ENCODE measurements at places on chromosomes 1 and 21.

DNA sequence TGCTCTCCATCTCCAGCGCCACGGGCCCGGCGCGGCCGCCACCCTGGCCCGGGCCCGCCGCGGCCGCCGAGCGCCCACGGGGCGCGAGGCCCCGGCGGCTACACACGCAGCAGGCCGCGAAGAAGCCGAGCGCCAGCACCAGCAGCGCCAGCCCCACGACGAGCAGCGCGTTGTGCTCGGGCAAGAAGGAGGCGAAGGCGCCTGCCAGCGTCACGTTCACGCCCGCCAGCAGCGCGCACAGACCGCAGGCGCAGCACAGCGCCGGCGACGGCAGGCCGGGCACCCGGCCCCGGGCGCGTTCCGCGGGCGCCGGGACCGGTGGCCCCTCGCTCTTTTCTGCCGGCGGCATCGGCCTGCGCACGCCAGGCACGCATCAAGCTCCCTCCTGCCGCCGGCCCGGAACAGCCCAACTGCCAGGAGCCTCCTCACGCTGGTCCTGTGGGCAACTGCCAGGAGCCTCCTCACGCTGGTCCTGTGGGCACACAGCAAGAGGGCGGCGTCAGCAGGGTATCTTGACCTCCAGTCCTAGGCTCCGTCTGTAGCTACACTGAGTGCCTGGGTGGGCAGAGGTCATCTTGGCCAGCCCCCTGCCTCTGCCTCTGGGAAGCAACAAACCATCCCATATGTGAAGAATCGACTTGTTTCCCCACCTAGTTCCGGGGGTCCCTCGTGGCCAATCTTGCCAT lies 18.1 kb downstream of the KNCN start:
- DNase-seq = peak; percentile 30

DNA sequence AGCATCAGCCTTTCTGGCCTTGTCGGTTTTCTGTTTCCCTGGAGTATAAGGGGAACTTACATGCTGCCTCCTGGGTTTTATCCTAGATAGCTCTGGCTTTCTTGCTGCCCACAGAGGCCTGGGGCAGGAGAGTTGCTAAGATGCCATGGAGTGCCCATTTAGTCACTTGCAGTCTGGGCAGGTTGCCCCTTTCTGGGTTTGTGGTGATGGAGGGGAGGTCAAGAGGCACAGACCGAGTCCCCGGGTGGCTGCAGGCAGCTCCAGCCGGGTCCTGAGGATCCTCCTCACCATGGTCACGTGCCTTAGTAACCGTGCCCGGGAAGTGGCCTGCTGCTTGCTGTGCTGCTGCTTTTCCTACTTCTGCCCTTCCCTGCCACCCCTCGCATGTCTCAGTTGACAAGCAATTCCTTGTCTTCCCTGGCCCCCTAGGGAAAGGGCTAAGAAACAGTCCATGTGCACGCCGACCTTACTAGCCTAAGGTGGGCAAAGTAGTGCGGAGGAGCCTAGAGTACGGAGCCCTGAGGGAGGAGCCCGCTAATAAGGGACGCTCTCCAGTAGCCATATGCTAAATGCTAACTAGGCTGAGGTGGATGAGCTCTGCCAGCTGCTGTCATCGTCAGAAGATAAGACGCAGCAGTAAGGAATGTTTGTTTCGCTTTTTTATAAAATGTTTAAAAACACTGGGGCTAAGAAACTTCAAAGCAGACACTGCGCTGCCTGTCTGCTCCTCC lies 34.8 kb downstream of the CLCA1 start:
- no peak for DNase-seq

GRCh38 chr1:119859647-119860046 lies 36.7 kb downstream of the ADAM30 start:
- peak; percentile 77 for DNase-seq

- no peak for DNase-seq
Measured at GRCh38 chr1:98735756-98736155, 74.2 kb downstream of the SNX7 start.

DNA sequence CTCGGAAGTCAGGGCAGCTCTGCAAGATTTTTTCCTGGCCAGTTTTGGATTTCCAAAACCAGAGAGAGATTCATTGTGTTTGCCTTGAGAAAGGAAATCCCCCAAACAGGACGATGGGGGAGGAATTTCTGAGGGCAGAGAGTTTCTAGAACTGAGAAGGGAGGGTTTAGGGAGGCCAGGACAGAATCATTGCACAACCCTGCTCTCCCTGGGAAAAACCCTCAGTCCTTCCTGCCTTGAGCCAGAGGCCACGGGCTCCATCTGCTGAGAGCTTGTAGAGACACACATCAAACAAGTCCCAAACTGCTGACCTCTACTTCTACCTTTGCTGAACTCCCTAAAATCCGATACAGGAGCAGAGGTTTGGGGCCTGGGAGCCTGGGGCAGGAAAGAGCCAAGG lies 99.7 kb downstream of the NMNAT2 start:
- DNase-seq = peak; percentile 61

GRCh38 chr1:161100556-161100955 lies 2.4 kb downstream of the KLHDC9 start:
- DNase-seq = no peak

DNA sequence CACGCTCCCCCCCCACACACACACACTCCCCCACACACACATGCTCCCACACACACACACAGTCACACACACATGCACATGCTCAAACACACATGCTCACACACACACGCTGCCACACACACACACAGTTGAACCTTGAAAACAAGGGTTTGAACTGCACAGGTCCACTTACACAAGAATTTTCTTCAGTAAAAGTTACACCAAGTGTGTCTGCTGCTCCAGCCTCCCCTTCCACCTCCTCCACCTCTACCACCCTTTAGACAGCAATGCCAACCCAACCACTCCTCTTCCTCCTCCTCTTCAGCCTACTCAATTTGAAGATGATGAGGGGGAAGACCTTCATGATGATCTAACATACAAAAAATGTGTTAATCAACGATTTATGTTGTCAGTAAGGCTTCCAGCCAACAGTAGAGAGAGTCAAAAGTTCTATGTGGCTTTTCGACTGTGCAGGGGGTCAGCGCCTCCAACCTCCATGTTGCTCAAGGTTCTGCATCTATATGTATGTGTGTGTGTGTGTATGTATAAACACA lies 26.8 kb downstream of the HSF2BP start:
- no peak for DNase-seq

GRCh38 chr1:85490270-85490985 lies 25.5 kb upstream of the DDAH1 start:
- DNase-seq = no peak

DNA sequence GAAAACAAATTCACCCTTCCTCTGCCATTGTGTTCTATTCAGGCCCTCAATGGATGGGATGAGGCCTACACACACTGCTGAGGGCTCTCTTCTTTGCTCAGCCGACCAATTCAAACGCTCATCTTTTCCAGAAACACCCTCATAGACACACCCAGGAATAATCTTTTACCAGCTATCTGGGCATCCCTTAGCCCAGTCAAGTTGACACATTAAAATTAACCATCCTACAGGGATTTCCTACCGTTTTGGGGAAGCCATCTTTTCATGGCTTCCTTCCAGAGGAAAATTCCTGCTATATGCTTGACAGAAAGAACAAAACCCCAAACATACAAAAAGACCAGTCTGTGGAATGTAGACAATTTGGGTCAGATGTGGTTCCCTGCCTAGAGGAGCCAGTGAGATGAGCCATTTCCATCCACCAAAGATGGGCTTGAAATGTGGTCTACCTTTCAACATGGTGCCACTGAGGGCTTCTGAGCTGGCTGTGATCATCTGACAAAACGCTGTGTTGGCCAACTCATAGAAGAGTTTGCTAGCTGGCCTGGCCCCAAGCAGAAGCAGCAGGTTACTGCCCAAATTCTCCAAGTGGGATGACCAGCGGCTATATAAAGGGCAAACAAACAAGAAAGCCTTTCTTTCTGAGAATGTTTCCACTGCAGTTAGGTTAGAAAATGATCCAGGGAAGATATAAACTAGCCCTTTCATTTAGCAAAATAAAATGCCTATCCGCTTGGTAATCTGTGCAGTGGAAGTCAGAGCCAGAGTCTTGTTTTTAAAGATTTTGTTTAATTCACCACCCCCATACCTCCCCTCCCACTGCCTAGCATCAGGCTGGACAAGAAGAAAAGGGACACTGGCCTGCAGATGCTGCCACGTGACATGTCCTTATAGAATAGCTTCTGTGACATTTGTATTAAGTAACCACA lies 69.1 kb upstream of the MRPS6 start:
- DNase-seq = no peak

DNA sequence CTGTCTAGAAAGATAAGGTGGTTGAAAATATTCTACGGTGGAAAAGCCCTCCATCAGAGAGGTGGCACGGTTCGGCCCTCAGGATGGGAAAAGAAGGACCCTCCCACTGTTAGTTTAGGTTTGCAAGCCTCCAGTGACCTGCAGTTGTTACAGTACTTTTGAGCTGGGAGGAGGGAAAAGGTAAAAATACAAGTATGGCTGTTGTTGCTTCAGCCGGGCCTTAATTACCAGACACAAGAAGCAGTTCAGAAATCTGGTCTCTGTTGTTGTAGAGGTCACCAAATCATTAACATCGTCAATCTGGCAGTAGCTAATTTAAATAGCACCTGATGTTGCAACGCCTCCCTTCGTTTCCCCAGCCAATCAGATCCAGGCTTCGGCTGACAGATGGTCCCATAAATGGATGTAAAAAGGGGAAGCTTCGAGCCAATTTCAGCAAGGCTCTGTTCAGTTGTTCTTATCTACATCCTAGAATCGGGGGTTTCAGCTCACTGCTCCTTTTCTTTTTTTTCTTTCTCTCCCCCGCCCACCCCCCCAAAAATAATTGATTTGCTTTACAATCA lies at the start of gene ELAVL4:
Gene ELAVL4 (plus strand): TSS at position 424 of the 563 bp plus-strand sequence. CDS start 270 bp downstream, outside the sequence.
- DNase-seq = no peak

DNA sequence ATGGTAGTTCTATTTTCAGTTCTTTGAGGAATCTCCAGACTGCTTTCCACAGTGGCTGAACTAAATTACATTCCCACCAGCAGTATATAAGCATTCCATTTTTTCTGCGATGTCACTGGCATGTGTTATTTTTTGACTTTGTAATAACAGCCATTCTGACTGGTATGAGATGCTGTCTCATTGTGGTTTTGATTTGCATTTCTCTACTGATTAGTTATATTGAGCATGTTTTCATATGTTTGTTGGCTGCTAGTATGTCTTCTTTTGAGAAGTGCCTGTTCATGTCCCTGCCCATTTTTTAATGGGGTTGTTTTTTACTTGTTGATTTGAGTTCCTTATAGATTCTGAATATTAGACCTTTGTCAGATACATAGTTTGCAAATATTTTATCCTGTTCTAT lies 87.9 kb downstream of the RPS6KC1 start:
- DNase-seq = no peak

DNA sequence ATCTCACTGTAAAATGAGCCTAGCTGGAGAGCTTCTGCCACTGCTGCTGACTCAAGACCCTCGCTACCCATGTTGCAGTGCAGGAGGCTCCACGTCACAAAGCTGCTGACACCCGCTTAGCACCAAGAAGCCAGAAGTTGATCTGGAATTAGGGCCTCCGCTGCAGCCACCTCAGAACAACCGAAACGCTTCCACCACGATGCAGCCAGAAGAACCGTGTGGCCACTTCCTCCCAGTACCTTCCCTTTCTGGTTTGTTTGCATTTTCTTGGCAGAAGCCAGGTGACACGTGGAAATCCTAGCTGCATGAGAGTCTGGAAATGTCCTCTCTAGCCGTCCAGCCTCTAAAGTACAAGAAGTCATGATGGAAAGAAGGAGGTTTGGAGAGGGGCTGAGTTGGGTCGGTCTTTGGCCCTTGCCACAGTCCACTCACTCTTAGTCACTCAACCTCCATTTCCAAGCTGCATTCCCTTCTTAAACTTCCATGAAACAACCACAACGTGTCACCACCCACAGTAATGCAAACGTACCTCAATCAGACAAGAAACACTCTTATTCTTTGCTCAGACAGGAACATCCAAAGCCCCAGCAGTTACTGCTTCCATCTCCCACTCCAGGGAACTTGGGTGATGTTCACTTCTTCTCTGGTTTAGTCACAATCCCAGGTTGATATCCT lies 10.0 kb upstream of the CDA start:
- DNase-seq = no peak

DNA sequence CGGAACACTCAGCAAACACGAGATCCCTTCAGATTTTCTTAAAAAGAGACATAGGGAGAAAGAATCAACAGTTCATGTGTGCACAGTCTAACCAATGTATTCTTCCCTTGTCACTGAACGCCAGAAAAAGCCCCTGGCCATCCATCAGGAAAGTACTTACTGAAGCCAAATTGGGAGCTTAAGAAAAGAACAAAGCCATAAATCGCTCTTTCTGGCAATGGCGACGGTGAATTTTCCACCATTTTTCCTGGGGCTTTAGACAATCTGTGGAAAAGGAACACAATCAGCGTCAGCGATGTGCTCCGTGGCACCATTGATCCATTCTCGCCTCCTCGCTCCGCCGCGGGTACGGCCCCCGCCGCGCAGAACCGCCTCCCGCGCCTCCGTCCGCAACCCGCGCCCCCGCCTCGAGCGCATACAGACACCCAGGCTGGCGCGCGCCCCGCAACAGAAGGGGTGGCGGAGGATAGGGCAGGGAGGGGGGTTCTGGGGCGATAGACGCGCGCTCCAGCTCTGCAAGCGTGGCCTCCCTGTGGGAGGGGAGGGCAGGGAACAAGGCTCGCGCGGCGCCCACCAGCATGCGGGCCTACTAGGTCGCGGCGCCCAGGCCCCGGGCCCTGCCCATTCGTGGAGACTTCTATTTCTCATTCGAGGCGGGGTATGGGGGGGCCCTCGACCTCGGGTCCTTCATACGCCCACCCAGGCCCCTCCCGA lies 440 bp downstream of the PIGP start:
- no peak for DNase-seq

GRCh38 chr1:15330028-15330427 lies 79.7 kb upstream of the EFHD2 start:
- no peak for DNase-seq

GRCh38 chr1:111454859-111455641 lies 5.8 kb downstream of the ATP5PB start:
- DNase-seq = no peak

DNA sequence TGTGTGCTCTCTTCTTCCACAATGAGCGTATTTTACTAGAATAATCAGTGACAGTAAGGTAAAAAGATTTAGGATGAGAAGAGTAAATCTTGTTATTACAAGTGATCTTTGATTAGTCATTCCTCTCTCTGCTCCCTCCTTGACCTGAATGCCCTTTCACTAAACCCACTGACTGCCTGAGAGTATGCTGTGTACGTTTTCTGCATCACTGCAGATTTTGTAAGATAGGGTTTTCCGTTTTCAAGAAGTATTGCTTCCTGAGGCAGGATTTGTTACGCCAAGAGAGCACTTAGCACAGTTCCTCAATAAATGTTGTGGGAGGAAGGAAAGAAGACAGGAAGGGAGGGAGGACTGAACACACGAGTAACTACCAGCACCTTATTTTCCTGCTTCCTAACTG lies 7.7 kb upstream of the LAMB3 start:
- peak; percentile 48 for DNase-seq

GRCh38 chr1:13548281-13548680 lies 34.5 kb upstream of the LRRC38 start:
- no peak for DNase-seq

GRCh38 chr21:33023574-33024200 lies 2.0 kb upstream of the OLIG2 start:
- DNase-seq = no peak

GRCh38 chr1:84031802-84032327 lies 32.9 kb upstream of the TTLL7 start:
- DNase-seq = no peak
